ENCODE measurements at places on chromosomes 5 and 9. TPM values are rescaled to one million over a fixed set of nuclear protein-coding genes. Genes with fewer than 3 reads are reported as not detected.

- DNase-seq: no peak
These were observed 56.7 kb downstream of the GADD45G start for GRCh38 chr9:89661391-89661949.

DNA sequence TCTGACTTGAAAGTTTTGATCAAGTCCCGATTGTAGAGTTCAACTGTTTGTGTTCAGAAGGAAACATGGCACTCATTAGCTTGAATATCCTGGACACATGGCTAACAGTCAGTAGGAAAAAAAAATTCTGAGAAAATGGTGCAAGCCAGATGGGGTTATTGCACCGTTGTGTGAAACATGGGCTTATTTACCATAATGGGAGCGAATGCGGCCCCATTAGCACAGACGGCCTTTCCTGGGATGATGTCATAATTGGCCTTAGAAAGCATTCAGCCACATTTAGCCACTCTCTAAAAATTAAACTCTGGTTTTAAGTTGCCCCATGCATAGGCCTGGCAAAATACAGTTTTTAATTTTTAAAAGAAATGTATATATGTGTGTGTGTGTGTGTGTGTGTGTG, 112.1 kb downstream of the IRX2 start:
- DNase-seq: no peak

GRCh38 chr5:150623152-150623877, 17.1 kb upstream of the SYNPO start:
- DNase-seq: no peak

GRCh38 chr9:33942471-33943083, 106.1 kb downstream of the UBAP2 start:
- DNase-seq: no peak

GRCh38 chr9:19493174-19493811, 84.5 kb downstream of the ACER2 start:
- DNase-seq: peak; percentile 57

- DNase-seq: no peak
These were observed 443.5 kb downstream of the PDE4D start for GRCh38 chr5:59449905-59450644.

- DNase-seq: no peak
These were observed 191.0 kb upstream of the ADAMTS16 start for GRCh38 chr5:4949108-4949507.

GRCh38 chr9:6584881-6585597, 60.5 kb downstream of the GLDC start:
- DNase-seq: no peak

DNA sequence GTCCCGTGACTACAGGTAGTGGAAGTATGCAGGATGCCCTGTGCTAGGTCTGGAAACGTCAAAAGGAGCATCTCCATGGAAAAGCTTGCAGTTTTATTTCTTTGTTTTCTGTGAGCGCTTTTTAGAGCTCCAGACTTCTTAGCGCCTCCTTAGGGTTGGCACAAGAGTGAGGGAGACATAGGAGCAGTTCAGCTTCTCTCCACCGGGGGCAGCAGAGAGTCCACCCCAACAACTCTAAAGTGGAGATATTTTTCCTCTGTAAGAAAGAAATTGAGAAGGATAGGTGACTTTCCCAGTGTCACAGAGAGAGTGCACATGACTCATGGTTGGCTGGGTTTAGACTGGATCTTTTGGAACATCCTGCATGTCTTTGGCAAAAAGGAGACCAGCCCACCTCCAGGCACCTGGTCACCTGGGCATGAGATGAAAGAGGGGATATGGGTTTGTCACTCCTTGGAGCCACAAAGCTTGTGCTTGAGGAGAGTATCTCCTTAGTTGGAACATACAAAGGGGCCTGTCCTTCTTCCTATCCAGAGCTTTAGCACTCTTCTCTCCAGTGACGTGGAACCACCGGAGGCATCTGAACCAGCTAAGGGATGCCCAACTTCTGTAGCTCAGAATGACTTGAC, 637.7 kb downstream of the SEMA5A start:
- DNase-seq: no peak

GRCh38 chr9:131487621-131488031, 15.1 kb upstream of the POMT1 start:
- no peak for DNase-seq

GRCh38 chr5:53430618-53431252, 49.7 kb upstream of the FST start:
- no peak for DNase-seq

GRCh38 chr5:48192-48591, 43.8 kb upstream of the PLEKHG4B start:
- no peak for DNase-seq

- no peak for DNase-seq
These were observed 197.5 kb downstream of the MAPKAP1 start for GRCh38 chr9:125509476-125509875.

DNA sequence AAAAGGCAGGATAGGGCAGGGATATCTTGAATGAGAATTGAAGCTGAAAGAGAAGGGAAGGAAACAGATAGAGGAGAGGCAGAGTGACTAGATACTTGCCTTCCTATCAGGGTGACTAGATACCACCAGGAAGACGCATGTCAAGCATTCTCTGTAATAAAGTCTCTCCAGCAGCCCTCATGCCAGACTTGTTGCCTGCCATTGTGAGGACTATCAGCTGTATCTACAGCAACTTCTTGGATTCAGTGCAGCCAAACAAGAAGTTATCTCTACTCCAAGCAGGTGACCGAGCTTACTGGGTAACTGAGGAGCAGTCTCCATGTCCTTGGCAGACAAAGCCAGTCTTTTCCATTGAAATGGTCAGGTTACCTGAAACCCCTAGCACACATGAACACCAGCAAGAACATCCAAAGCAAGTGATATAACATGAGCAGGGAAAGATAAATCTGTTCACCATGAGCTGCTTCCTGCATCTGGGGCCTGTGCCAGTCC, 9.3 kb downstream of the SH3RF2 start:
- no peak for DNase-seq

DNA sequence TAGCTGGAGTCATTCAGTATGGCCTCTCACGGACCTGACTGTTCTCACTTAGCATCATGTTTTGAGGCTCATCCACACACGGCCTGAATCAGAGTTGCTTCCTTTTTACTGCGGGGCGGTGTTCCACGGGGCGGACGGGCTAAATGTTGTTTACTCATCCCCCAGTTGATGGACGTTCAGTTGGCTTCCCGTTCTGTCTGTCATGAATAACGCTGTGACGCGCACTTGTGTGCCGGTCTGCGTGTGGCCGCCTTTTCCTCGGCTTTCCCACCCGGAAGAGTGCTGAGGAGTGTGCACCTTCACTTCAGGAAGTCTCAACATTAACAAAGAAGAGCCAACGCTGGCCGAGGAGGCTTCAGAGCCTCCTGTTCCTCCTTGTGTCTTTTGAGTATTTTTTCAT, 39.0 kb upstream of the IRX4 start:
- no peak for DNase-seq

Gene WNT8A
- total RNA-seq: not detected

Gene FGD3
- total RNA-seq: 72.1 TPM

Gene PIP5KL1
- 1.8 TPM for total RNA-seq

Gene PRUNE2
- 1.3 TPM for total RNA-seq

Gene CDO1
- 0.30 TPM for total RNA-seq

Gene SLC6A19
- total RNA-seq: not detected

Gene RAI14
- not detected for total RNA-seq

All from activated CD8-positive, alpha-beta memory T cell treated with anti-CD3 and anti-CD28 coated beads, Interleukin-2, amount 10 ng/mL, durations not matched to agents 7 days and 5 days (primary cell).